ENCODE measurements at places on chromosomes 13 and 19. TPM values are rescaled to one million over a fixed set of nuclear protein-coding genes. Genes with fewer than 3 reads are reported as not detected.

RYR1 gene
- total RNA-seq, result 2.9 TPM

PCID2 gene
- total RNA-seq, result 59.3 TPM

CNN1 gene
- total RNA-seq, result not detected

COG3 gene
- 28.4 TPM for total RNA-seq

MYO1F gene
- total RNA-seq, result 306 TPM

LILRA1 gene
- total RNA-seq, result not detected

XAB2 gene
- 53.5 TPM for total RNA-seq

LILRB1 gene
- total RNA-seq, result 1.8 TPM

KLK15 gene
- total RNA-seq, result not detected

PSG3 gene
- total RNA-seq, result not detected

IRGC gene
- not detected for total RNA-seq

EIF3K gene
- 307 TPM for total RNA-seq

SOHLH2 gene
- not detected for total RNA-seq
